ENCODE measurements at places on chromosomes 12 and 14. TPM values are rescaled to one million over a fixed set of nuclear protein-coding genes. Genes with fewer than 3 reads are reported as not detected.

- no peak for DNase-seq
These were observed 31.2 kb downstream of the HVCN1 start for GRCh38 chr12:110657747-110658146.

GRCh38 chr12:120254809-120255208 is 10.7 kb downstream of the PXN start:
- DNase-seq, result no peak

- no peak for DNase-seq
These were observed 33.6 kb upstream of the MAP3K9 start for GRCh38 chr14:70842851-70843462.

GRCh38 chr12:112971248-112971647 is 7.1 kb upstream of the OAS2 start:
- no peak for DNase-seq

GRCh38 chr14:33617154-33617553 is 333.7 kb downstream of the EGLN3 start:
- no peak for DNase-seq

DNA sequence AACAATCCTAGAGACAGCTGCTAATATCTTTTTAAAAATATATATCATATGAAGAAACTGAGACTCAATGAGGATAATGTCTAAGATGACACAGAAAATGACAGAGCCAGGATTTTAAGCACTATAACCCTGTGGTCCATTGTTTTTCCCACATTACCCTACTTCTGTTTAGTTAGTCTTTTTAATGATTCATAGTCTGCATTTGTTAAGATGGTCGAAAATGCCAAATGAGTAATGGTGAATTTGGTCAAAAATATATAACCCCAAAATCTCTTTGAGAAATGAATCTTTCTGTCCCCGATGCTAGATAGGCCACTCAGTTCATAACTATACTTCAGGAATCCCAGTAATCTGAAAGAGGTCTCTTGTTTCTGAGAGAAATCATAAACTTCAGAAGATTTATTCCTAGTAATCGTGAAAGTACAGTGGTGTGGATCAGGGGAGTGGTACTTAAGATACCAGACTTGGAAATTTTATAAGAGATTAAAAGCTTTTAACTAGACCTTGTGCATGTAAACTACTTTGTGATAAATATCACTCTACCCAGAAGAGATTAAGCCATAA is 10.8 kb downstream of the RTRAF start:
- no peak for DNase-seq

DNA sequence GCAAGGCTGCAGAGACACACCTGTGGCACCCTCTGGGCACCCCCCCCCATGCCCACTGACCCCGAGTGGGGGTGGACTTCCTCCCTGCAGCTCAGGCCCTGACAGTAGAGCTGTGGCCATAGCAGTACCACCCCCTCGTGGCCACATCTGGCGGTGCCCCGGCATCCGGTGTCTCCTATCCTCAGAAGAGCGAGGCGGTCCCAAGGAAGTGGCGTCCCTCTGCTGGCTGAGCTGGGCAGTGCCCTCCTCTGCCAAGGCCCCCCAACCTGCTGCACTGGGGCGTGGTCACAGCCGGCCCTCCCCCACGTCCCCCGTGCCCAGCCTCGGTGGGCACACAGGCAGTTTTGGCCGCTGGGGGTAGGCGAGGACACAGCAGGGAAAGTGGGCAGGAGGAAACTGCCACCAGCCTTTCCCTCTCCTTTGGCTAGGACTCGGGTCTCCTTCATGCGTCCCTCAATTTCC is 6.0 kb upstream of the SLC6A12 start:
- DNase-seq, result peak; percentile 73

DNA sequence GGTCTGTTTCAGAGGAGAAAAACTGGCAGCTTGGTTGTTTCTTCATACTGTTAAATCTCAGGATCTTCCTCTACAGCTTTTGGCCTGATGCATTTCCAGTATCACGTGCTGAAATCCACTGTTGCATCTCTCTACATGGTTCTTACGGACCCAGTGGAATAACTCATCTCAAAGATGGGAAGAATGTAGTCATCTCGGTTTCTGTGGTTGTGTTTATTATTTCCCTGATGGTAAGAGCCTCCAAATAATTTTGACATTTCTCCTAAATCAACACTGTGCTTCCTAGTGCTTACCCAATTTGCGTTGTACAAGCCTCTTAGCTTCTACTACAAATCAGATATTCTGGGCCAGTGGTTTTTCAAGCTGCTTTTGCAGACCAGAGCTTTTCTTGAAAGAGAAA is 812.8 kb downstream of the C12orf50 start:
- no peak for DNase-seq

- DNase-seq, result no peak
These were observed 66.1 kb downstream of the PDZRN4 start for GRCh38 chr12:41254004-41254914.

NKX2-1 gene
- total RNA-seq, result 0.84 TPM
